ENCODE measurements at places on chromosomes 7 and 10. TPM values are rescaled to one million over a fixed set of nuclear protein-coding genes. Genes with fewer than 3 reads are reported as not detected.

Gene SFTPA1
- total RNA-seq, result not detected

DNA sequence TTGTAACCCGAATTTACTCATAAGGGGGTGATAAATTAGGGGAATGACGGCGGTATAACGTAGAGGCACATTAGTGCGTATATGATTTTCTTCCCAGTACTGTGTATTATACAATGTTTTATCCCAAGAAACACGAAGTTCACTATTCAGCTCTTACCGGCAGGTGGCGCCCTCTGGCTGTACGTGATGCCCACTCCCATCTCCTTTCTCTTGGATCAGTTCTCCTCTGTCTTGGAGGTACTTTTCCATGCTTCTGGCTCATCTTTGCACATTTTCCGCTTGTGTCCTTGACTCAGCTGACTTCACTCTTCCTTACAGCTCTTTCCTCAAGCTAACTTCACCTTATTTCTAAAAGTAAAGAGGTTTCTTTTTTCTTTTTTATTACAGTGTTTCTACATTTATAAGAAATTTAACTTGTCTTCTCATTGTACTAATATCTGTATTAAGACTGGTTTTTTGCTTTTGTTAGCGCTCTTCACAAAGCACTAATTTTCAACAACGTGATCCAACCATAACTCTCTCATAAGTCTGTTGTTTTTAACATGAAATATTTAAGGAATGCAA lies 21.3 kb downstream of the TMEM176B start:
- DNase-seq, result no peak

DNA sequence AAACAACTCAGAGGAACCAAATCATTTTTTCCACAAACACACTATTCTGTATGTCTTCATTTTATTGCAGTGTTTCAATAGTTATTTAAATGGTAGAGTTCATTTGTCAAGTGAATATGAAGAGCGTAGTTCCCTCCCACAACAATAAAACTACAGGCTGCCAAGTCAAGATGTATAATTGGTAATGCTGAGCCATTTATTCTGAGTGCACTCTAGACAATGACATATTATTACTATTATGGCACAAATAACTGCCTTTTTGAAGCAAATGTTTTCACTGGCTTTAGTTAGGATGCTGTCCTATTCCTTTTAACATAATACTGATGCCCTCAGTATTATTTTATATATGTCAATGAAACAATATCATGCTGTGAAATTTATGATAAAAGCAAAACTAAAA lies 102.7 kb upstream of the PCDH15 start:
- no peak for DNase-seq

GRCh38 chr10:130190737-130191115 lies 54.5 kb downstream of the GLRX3 start:
- DNase-seq, result no peak

Gene ATOH7
- total RNA-seq, result not detected

DNA sequence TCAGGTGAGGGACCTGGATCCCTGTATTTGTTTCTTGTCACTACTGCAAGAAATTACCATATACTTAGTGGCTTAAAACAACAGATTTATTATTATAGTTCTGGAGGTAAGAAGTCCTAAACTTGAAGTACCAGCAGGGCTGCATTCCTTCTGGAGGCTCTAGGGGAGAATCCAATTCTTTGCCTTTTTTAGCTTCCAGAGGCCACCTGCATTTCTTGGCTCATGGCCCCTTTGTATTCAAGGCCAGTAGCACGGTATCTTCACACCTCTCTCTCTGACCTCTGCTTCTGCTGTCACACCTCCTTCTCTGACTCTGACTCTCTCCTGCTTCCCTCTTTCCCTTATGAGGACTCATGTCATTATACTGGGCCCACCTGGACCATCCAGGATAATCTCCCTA lies 2.2 kb upstream of the LHPP start:
- no peak for DNase-seq

Gene TRIM56
- 23.5 TPM for total RNA-seq

Gene KCP
- total RNA-seq, result not detected

- no peak for DNase-seq
These were observed 408.6 kb upstream of the NPVF start for GRCh38 chr7:25636871-25637283.

- DNase-seq, result no peak
These were observed 43.2 kb upstream of the STEAP1B start for GRCh38 chr7:22543169-22543568.

DNA sequence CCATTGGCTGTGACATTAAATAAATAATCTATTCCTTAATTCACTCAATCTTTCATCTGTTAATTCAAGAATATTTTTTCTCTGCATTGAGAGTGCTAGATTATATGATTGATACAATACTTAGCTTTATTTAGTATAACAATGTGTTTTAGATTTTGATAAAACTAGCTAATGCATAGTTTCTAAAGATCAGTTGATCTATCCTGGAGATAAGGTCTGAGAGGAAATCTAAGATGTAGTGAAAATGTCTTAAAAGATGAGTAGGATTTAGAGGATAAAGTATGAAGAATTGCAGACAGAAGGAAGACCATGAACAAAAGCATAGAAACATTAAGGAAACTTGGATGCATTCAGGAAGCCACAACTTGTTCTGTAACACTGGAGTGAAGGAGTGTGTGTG lies 110.3 kb downstream of the ETV1 start:
- DNase-seq, result no peak

Gene CCDC3
- 1.8 TPM for total RNA-seq

Gene GSTO1
- total RNA-seq, result 432 TPM

DNA sequence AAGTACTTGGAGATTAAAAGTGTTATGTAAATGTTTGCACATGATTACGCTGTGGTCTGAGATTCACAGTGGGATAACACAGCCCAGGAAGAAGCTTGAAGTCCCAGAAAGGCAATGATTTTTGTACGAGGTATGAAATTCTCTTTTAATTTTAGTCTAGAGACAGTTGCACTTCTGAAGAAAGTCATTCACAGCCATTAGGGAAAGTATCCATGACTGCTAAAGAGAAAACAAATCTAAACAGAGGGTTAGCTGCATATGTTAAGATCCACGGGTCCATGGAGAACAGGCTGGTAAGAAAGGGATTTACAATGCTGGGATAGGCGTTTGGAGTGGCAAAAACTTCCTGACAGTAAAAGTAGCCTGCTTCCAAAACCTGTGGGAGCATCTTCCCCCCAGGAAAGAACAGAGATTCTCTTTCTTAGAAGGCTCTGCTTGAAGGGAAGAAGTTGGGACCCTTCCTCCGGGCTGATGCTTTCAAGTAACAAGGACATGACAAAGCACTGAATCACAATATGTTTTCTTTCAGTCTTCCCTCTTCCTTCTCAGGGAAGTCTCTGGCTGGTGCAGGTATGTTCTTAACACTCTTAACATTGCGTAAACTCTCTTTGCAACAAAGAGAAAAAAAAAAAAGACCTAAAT lies 220.8 kb upstream of the CELF2 start:
- no peak for DNase-seq

DNA sequence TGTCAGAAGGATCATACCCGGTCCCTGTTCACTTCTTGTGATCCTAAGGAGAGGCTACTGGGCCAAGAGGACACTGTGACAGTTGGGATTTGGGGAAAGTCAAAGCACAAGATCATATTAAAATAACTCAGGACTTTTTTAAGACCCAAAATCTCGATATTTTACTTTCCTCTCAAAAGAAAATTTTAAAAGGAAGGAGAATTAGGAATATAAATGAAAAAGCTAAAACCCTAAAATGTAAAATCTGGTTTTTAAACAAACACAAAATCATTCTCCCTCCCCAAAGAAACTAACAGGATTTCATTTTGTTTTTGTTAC lies 36.4 kb downstream of the ALOX5 start:
- DNase-seq, result no peak

DNA sequence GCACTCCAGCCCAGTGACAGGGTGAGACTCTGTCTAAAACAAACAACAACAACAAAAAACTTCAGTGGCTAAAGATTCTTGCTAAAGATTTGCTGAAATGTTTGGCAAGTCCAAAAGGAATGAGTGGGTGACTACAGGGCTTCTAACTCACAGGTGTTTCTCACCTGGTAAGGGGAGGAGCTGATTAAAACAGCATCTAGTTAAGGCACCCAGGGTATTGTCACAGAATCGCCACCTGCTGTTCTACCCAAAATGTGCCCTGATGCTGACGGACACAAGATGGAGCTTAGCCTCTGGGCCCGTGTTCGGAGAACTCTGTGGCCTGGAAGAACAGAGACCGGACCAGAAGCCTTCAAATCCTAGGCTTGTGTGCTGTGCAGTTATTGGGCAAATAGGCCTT lies 336.0 kb upstream of the GALNT17 start:
- DNase-seq, result no peak

Gene SUN3
- 0.64 TPM for total RNA-seq

GRCh38 chr10:103545366-103545765 lies 51.9 kb downstream of the NEURL1 start:
- DNase-seq, result no peak

- DNase-seq, result no peak
These were observed 55.4 kb upstream of the SEC61G start for GRCh38 chr7:54814401-54814800.

GRCh38 chr7:99794585-99795502 lies 10.9 kb upstream of the CYP3A4 start:
- DNase-seq, result no peak

- DNase-seq, result no peak
These were observed 63.1 kb upstream of the SORCS3 start for GRCh38 chr10:104577861-104578521.

Gene CUTC
- total RNA-seq, result 10.2 TPM

- DNase-seq, result peak; percentile 44
These were observed 19.1 kb upstream of the ARMS2 start for GRCh38 chr10:122435212-122435827.

- DNase-seq, result no peak
These were observed 60.6 kb upstream of the CSTF2T start for GRCh38 chr10:51759896-51760534.

Gene MRPS24
- total RNA-seq, result 93.9 TPM

- no peak for DNase-seq
These were observed 15.2 kb downstream of the ITPRIP start for GRCh38 chr10:104323085-104323484.

Gene ECHDC3
- total RNA-seq, result 3.7 TPM

Gene CCDC172
- total RNA-seq, result not detected

Gene CFAP70
- 0.39 TPM for total RNA-seq

Gene POM121C
- 24.8 TPM for total RNA-seq

DNA sequence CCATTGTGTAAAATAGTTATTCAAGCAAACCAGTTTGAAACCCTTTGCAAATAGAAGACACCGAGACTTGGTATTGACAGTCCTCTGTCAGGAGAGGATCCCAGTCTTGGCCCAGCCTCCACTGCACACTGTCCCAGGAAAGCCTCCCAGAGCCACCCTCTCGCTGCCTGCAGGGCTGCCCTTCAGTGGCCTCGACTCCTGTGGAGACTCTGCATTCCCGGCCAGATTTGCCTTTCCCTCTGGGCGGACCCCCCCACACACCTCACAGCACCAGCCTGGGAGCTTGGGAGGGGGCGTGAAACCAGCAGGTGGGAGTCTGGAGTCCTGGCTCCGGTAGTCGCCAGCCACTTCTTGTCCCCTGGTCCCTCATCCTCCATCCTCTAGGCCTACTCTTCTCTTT lies 48.7 kb downstream of the GRK5 start:
- no peak for DNase-seq

GRCh38 chr10:7756360-7756992 lies 31.3 kb downstream of the KIN start:
- DNase-seq, result no peak

DNA sequence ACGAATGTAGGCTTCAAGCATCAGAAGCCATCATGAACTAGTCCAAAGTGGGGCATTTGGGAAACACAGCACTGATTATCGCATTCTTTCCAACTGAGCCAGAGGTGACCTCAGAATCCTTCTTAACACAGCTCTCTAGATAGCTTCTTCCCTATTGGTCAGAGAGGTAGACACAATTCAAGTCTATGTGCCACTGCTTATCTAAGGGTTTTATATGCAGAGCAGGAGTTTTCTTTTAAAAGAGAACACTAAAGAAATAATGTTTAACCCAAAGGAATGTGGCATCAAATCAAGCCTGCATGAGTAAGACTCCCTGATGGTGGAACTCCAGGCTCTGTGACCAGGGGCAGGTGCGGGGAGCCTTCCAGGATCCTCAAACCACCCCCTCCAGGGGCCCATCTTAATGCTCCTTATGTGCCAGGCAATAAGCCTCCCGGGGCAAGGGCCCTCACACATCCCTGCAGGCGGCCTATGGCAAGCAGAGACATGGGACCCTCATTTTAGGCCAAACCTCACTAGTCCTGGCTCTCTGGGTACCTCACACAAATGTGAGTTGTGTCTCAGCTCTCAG lies 13.8 kb downstream of the HSPA12A start:
- no peak for DNase-seq

DNA sequence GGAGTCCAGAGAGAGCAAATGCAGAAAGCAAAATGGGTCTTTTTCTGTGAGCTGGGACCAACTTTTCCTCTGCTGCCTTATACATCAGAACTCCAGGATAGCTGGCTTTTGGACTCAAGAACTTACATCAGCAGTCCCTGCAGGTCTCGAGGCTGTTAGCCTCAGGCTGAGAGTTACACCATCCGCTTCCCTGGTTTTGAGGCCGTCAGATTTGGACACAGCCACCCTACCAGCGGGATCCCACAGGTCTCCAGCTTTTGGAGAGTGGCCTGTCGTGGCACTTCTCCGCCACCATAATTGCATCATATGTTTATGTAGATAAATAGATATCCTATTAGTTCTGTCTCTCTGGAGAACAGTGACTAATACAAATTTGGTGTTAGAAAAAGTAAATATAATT lies 64.2 kb downstream of the TRIL start:
- DNase-seq, result no peak

Gene CARD11
- total RNA-seq, result 3.5 TPM

DNA sequence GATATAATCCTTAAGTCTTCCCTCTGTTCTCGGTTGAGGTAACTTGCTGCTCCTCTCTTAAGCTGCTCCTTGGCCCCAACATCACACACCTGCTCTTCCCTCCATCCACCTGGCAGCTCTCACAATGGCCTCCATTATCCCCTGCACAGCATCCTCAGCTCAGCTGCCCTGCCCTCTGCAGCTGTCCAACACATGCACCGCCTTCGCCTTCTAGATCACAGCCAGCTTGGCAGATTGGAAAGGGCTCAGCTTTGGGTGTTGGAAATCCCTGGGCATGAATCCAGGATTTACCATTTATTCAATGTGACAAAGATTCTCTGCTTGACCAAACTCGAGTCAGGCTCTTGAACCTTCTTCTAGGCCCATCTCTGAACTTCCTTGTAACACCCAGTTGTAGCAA lies 20.6 kb downstream of the RGR start:
- no peak for DNase-seq

- no peak for DNase-seq
These were observed 341.6 kb upstream of the KCND2 start for GRCh38 chr7:119931230-119931824.

Gene LAMB1
- total RNA-seq, result 458 TPM

GRCh38 chr10:27568196-27569175 lies 64.4 kb downstream of the RAB18 start:
- DNase-seq, result no peak

DNA sequence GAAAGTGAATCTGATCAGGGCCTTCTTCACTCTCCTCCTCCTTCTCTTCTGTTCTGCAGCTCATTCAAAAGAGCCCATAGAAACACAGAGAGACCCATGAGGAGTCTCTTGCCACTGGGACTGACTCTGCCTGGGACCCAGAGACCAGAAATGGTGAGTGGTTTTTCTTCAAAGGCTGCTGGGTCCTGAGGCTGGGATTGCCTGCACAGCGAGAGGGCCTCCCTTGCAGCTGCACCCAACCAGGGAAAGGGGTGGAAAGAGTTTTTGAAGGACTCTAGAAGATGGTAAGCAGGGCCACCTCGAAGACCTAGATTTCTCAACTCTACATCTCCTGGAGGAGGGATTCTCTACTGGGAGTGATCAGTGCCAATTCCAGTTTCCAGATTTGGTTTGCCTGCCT lies 15.5 kb upstream of the HOXA13 start:
- DNase-seq, result no peak

Measured in glomerular endothelial cell (primary cell).